ENCODE measurements at places on chromosomes 3 and 15.

DNA sequence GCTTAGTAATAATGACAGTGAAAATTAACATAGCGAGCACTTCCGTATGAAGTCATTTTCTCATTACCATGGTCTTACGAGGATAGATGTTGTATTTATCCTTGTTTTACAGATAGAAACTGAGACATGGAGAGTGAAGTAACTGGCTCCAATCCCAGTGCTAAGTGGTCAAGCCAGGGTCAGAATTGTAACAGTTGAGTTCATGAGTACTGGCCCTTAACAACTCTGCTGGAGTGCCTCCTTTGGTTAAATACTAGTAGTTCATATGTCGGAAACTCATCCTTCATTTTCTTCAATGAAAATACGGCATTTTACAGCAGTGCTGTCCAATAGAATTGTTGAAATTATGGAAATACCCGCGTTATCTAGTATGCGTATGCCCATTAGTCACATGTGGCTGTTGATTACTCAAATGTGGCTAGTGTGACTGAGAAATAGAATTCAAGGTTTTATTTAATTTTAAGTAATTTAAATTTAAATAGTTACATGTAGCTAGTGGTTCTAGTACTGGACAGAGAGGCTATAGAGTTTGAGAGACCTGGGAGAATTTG is 32.5 kb downstream of the FNDC3B start:
- DNase-seq = no peak

GRCh38 chr3:111846717-111847116 is 12.3 kb upstream of the PHLDB2 start:
- DNase-seq = peak; percentile 85

DNA sequence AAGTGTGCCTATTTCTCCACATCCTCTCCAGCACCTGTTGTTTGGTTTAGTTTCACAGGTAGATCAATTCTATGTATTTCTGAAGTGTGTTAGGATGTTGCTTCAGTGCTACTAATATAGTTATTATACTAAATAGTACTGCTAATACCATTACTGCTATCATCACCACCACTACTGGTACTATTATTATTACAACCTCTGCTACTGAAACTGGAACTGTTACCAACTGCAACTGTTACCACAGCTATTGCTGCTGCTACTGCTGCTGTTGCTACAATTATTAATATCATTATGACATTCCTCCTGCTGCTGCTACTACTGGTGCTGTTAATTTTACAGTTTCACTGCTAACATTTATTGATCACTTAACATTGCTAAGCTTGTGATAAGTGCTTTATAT is 8.3 kb upstream of the LMOD3 start:
- DNase-seq = no peak

GRCh38 chr3:30895329-30895728 is 868 bp upstream of the GADL1 start:
- no peak for DNase-seq

DNA sequence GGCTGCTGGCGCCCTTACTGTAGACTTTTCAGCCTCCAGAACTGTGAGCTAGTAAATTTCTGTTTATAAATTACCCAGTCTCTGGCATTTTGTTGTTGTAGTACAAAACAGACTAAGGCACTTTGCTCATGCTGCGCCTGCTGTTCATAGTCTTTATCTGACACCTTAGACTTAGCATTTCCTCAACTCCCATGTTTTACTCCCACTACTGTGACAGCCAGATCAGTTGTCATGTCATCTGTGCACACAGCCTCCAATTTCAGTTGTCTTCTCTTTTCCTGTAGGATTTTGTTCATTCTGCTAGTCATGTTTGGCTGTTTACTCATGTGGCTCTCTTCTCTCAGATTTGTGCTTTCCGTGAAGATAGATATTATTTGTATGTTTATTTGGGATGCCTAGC is 62.0 kb downstream of the TCF12 start:
- no peak for DNase-seq

- DNase-seq = peak; percentile 45
These were observed 45.6 kb upstream of the PAQR5 start for GRCh38 chr15:69253156-69253555.
